ENCODE measurements at places on chromosomes 16 and 17.

GRCh38 chr17:76793775-76794174, 55.9 kb downstream of the MFSD11 start:
- no peak for DNase-seq

DNA sequence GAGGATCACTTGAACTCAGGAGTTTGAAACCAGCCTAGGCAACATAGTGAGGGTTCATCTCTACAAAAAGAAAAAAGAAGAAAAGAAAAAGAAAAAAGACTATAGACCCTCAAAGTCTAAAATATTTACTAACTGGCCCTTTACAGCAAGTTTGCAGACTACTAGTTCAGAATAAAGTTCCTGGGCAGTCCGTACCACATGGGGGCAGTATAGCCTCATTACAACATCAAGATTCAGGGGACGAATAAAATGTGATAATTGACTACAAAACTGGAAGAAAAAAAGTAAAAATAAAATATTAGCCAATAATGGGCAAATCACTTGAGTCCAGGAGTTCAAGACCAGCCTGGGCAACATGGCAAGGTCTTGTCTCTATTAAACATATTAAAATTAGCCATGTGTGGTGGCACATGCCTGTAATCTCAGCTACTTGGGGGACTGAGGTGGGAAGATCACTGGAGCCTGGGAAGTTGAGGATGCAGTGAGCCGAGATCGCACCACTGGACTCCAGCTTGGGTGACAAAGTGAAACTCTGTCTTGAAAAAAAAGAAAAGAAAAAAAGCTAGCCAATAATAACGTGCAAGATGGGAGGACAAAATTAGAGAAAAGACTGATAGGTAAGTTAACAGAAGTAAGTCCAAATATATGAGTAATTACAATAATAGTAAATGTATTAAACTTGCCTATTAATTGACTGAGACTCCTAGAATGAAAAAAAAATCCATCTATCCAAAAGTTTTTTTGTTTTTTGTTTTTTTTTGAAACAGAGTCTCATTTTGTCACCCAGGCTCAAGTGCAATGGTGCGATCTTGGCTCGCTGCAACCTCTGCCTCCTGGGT, 129.4 kb upstream of the SEC14L1 start:
- DNase-seq = peak; percentile 30

- no peak for DNase-seq
Measured at GRCh38 chr16:27190316-27190871, 12.9 kb upstream of the KDM8 start.

DNA sequence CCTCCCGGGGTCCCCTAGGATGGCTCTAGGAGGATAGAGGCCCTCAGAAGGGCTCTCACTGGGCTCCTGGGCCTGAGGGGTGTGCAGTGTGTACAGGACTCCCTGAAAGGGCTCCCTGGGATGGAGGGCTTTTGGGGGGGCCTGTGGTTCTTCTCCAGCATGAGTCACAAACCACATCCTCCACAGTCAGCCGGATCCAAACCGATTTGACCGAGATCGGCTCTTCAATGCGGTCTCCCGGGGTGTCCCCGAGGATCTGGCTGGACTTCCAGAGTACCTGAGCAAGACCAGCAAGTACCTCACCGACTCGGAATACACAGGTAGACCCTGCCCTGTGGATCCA, 4.5 kb downstream of the TRPV2 start:
- DNase-seq = no peak

DNA sequence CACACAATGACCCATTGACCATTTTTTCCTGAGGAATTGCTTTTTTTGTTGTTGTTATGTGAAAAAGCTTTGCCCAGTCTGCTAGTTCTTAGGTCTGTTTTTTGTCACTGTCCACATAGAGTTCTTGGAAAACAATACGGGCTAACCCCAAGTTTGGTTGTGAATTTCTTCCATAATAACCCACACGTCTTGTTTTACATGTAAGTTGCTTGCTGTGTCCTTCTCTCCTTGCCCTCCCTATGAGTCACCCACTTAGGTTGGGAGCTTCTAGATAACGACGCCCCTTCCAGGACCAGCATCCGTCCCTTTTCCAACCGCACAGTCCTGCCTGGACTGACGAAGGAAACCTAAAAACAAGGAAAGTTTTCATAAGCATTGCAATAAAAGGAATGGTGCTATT, 175.3 kb upstream of the HS3ST3A1 start:
- DNase-seq = no peak

GRCh38 chr16:22272870-22273650, 24.1 kb upstream of the POLR3E start:
- no peak for DNase-seq

DNA sequence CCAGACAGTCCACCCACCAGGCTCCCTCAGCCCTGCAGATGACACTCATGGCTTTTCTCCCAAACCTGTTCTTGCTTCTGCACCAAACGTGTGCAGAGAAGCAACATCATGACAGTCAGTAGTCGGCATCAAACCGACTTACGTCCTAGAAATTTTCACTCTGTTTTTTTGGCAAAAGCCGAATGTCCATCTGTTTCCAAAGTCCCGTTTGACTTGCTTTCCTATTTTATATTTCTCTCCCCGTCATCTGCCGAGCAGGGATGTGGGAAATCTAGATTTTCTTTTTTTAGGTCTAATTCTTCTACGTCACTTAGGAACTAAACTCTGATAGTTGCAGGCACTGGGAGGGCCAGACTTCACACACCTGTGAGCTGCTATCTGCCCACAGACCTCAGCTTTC, 104.9 kb downstream of the RMI2 start:
- DNase-seq = no peak

DNA sequence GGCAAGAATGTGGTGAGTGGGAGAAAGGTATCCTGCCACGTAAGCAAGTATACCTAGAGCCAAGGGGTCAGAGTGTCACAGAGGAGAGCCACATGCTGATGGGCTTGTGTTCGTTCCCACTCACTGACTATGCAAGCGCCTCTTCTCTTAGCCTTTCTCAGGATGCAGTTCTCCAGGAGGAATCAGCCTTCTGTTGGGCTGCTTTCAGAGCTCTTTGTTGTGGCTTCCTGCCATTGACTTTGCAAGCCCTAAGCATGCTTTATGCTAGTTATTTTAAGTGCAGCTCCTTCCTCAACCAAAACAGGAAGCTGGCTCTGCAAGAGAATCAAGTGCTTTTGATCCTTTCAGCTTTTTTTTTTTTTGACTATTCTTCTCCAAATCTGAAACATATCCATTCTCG, 66.6 kb downstream of the SIAH1 start:
- no peak for DNase-seq

- no peak for DNase-seq
Measured at GRCh38 chr16:85445779-85446222, 167.3 kb upstream of the GSE1 start.

- DNase-seq = peak; percentile 22
Measured at GRCh38 chr17:73191443-73192205, 1.2 kb upstream of the COG1 start.

- no peak for DNase-seq
Measured at GRCh38 chr16:83942815-83943515, 10.1 kb upstream of the OSGIN1 start.

GRCh38 chr16:7585705-7586104, 253.1 kb downstream of the RBFOX1 start:
- DNase-seq = no peak

- DNase-seq = no peak
Measured at GRCh38 chr16:86122681-86123342, 223.8 kb downstream of the IRF8 start.

- no peak for DNase-seq
Measured at GRCh38 chr17:1890758-1891450, 61.1 kb downstream of the RPA1 start.

DNA sequence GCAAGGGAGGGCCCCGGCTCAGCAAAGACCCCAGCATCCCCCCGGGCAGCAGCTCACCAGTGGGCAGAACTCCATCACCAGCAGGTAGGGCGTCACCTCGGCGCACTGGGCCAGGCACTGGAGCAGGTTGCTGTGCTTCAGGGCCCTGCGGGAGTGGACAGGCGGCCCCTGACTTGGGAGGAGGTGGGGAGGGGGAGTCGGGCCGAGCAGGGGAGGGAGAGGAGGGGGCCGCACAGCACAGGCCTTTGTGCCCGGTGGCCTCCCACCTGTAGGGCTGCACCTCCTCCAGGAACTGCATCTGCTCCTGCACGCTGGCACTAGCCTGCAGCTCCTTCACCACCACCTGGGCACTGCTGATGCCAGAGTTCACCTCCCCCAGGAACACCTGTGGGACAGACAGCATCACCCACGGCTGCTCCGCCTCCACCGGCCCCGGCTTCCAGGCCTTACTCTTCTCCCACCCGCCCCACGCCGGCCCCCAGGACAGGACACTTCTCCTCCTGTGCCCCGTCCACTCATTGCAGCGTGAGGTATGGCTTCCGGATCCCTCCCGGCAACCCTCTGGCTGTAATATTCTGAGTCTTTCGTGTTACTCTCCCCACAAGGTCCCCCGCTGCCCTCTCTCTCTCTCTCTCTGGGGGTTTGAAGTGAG, 37.7 kb upstream of the PVALEF start:
- DNase-seq = no peak

GRCh38 chr17:72065556-72065955, 55.3 kb upstream of the SOX9 start:
- DNase-seq = no peak

- DNase-seq = no peak
Measured at GRCh38 chr16:87489434-87490045, 3.3 kb downstream of the ZCCHC14 start.

DNA sequence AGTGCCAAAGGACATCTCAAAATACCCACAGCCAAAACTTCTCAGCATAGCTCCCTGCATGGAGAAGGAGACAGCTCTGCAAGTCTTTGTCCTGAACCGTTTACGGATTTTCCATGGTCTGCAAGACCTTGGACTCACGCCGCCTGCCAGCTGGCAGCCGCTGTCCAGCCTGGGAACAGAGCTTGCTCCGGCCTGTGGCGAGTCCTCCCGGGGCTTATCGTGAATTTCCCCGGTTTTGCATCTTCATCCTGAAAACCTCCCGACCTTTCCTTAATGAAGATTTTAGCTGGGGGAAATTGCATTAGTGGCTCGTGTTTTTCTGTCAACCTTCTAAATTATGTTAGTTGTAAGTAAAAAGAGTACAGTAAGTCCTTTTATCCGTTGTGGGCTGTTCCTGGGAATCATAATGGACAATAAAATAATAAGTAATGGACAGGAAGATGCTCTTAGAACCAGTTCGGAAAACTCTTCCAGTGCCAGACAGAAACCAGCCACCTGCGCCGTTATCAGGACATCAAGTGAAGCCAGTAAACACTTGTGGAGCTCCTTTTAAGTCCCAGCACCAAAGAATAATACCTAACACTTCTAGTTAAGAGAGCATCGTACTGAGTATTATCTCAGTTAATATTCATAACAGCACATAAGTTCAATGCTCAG, 112.4 kb upstream of the NOL11 start:
- DNase-seq = no peak

DNA sequence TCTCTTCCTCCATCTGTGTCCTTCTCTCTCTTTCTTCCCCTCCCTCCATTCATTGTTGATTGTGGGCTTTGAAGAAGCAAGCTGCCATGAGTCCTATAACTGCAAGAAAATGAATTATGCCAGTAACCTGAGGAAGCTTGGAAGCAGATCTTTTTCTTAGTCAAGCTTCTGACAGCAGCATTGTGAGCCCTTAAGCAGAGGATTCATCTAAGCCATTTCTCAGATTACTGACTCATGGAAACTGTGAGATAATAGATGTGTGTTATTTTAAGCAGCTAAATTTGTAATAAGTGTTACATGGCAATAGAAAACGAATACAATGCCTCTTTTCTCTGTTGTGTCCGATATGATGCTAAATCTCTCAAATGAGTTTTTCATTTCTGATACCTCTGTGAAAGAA, 1109.7 kb downstream of the CDH11 start:
- no peak for DNase-seq

- DNase-seq = no peak
Measured at GRCh38 chr16:19346335-19346922, 60.9 kb downstream of the CLEC19A start.

DNA sequence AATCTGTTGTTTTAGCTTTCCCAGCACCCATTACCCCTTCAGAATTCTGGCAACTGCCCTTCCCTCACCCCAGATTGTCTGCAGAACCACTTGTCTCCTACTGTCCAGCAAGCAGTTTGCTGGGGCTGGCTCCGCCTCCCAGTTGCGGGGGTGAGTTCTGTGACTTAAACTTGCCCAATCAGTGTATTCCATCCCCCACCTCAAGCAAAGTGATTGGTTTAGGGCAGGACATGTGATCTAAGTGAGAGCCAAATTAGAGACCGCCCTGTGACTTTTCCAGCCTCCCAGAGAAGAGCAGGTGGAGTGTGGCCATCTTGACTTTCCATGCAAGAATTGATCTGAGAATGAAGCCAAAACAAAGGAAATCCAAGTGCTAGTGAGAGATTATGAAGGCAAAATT, 22.7 kb upstream of the SRCIN1 start:
- DNase-seq = no peak

DNA sequence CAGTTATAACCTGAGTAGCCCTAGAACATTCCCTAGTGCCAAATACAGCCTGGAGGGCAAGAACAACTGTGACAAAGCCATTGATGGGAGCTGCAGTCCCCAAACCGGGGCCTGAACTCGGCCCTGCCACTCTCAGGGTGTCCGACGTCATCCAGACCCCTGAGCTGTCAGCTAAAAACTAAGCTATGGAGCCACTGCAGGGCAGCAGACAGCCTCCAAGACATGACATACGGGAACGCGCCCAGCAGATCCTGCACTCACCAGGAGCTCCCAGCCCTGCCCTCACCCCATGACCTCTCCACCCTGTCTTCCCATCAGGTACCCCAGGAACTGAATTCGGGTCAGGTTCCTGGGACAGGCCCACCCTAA, 28.4 kb downstream of the KDM8 start:
- DNase-seq = no peak
